Right renal cortex interstitium (tissue), 3 donors: ENCODE measurements at places on chromosomes 5 and 9. TPM values are rescaled to one million over a fixed set of nuclear protein-coding genes. Genes with fewer than 3 reads are reported as not detected.

The SPEF2 gene
- 41.4 TPM for polyA plus RNA-seq

The PCDHGC5 gene
- 0.29 TPM for polyA plus RNA-seq

The PCDHB8 gene
- 1.5 TPM for polyA plus RNA-seq

The SLC25A2 gene
- not detected for polyA plus RNA-seq

DNA sequence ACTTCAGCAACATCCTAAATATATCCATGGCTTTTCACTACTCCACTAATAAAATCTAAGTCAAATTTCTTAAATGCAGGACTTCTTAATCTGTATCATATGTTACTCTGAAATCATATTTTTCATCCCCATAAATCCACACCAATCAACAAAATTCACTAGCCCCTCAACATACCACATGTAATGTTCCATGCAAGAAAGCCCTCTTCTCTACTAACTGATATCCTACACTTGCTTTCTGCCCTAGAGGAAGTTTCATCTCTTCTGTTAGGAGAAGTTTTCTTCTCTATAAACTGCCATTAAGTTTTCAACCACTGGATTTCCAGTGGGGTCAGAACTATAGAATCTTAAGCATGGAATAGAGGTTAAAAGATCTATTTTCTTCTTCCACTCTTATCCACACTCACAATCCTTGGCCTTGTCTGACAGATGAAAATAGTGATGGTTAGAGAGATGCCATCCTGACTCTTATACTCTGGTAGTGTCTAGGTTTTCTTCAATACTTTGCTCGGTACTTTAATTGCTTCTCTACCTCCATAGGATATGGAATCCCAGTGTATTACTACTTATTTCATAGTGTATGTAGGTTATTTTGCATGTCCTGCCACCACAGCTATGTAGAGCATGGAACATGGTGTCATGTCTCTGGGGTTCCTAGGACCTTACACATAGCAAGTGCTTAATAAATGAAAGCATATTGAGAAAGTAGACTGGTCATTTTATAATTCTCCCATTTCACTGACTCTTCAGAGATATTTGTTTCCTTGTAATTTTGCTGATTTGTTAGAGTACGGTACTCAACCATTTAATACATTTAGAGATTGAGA lies 48.4 kb downstream of the ALDH1A1 start:
- DNase-seq, result no peak

- no peak for DNase-seq
Observed at GRCh38 chr5:153399595-153399994, 90.9 kb upstream of the GRIA1 start.

- no peak for DNase-seq
Observed at GRCh38 chr9:109001275-109001676, 12.0 kb downstream of the CTNNAL1 start.
